IMR-90 (cell line): ENCODE measurements at places on chromosomes 2 and 18. TPM values are rescaled to one million over a fixed set of nuclear protein-coding genes. Genes with fewer than 3 reads are reported as not detected.

Gene CABYR
- 3.6 and 4.1 TPM in 2 replicates for total RNA-seq

Gene CCDC85A
- 2.2 and 2.8 TPM in 2 replicates for total RNA-seq

Gene EML6
- total RNA-seq = 0.18 and 0.28 TPM in 2 replicates

Gene SERPINB10
- total RNA-seq = not detected in 2 replicates

Gene DCAF17
- 13.1 and 22.8 TPM in 2 replicates for total RNA-seq

Gene AGXT
- not detected in 2 replicates for total RNA-seq

Gene SPEG
- 6.8 and 7.8 TPM in 2 replicates for total RNA-seq

Gene SLC14A1
- 21.7 and 31.9 TPM in 2 replicates for total RNA-seq

Gene CPLX4
- total RNA-seq = not detected in 2 replicates

Gene IL1F10
- not detected in 2 replicates for total RNA-seq

Gene AQP12B
- not detected in 2 replicates for total RNA-seq

Gene ELP2
- 97.2 and 161 TPM in 2 replicates for total RNA-seq

Gene PHOSPHO2
- 0.54 and 0.56 TPM in 2 replicates for total RNA-seq

Gene RAD51AP2
- not detected in 2 replicates for total RNA-seq

Gene SLC23A3
- under 0.01 and 0.18 TPM in 2 replicates for total RNA-seq

Gene CYTIP
- total RNA-seq = not detected in 2 replicates

Gene KCNJ13
- total RNA-seq = not detected in 2 replicates
